ENCODE measurements at places on chromosomes 6 and 20.

GRCh38 chr6:138465007-138465645, 34.2 kb downstream of the NHSL1 start:
- no peak for DNase-seq

GRCh38 chr6:148758492-148758891, 11.7 kb downstream of the UST start:
- DNase-seq, result no peak

GRCh38 chr6:13076575-13076974, 251.8 kb downstream of the TBC1D7 start:
- DNase-seq, result no peak

DNA sequence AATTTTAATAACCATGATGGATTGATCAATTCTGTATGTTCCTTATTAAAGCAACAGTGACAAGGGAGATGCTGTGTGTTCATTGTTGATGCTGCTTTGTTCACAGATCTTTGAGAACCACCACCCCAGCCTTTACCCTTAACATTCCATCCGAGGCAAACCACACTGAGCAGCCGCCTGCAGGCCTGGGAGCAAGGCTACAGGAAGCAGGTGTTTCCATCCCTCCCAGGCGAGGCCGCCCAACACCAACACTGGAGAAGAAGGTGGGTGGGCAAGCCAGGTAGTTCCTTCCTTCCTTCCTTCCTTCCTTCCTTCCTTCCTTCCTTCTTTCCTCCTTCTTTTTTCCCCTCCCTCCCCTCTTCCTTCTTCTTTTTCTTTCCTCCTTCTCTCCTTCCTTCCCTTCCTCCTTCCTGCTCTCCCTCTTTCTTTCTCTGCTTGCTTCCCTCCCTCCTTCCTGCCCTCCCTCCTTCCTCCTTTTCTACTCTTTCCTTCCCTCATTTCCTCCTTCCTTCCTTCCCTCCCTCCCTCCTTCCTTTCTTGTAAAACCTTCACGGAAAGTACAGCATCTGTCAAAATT, 13.7 kb downstream of the TTLL2 start:
- no peak for DNase-seq

- DNase-seq, result no peak
Measured at GRCh38 chr20:12927489-12927888, 81.3 kb upstream of the SPTLC3 start.

DNA sequence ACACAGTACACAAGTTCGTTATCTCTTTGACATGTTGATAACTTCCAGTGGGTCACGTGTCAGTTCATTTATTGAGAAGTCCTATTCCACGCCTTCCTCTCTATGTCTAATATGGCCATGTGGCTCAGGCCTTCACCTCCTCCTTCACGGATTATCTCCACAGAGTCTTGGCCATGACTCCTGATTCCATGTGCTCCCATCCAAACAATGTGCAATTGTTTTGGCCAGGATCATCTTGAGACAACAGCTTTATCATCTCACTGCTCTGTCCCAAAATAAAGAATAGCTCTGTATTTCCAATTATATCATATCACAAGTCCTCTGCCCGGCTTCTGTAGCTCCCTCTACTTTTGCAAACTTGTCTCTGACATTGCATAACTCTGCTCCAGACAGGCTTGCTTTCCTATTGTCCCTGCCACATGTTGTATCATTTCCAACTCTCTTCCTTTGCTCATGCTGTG, 11.1 kb upstream of the TXNDC5 start:
- no peak for DNase-seq

- DNase-seq, result no peak
Measured at GRCh38 chr6:70198785-70199184, 104.1 kb downstream of the COL9A1 start.

DNA sequence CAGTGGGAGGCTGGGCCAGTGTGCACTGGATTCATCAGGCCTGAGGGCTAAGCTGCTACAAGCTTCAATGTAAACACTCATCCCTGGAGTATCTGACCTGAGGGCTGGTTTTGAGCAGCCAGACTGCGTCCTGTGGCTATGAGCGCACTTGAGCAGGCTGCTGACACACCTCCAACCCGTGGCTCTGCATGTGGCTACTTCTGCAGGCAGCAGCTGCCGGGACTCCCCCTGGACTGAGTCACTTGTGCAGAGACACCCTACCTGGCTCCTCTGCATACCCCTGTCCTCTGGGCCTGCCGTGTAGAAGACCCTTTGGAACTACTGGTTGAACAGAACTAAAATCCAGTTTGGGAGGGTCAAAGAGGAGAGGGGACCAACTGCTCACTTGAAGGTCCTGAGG, 172.0 kb downstream of the SCP2D1 start:
- DNase-seq, result no peak
